ENCODE measurements at places on chromosomes 7 and 10.
A peak's percentile ranks its signal among the peaks of the same experiment; 100 is the strongest.

DNA sequence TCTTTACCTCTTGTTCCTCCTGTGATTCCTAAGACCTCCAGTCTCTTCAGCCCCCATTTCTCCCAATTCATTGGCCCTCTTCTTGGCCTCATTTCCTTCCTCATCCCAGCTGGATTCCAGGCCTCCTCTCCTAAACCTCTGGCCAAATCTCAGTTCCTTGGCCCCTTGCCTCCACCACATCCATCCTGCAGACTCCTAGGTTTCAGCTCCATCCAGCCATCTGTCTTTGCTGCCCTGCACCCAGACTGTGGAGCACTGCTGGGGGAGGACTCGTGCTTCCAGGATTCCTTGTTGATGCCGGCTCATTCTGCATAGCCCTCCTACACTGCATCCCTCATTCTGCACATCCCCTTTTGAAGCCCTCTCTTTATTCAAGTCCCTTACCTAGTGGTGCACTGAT lies 6.7 kb downstream of the PLAC9 start:
- no peak for DNase-seq

DNA sequence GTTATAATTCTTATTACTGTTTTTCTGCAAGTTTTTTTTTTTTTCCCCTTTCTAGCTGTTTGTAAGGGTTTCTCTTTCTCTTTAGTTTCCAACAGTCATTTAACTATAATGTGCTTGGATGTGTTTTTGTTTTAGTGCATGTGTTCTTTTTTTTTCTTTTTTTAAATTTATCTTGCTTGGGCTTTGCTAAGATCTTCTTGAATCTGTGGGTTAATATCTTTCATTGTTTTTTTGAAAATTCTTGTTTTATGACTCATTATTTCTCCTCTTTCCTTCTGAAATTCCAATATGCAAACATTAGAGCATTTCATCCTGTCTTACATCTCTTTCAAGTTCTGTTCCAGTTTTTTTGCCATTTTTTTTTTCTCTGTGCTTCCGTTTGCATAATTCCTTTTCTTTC lies 5.7 kb upstream of the HK1 start:
- DNase-seq: no peak

DNA sequence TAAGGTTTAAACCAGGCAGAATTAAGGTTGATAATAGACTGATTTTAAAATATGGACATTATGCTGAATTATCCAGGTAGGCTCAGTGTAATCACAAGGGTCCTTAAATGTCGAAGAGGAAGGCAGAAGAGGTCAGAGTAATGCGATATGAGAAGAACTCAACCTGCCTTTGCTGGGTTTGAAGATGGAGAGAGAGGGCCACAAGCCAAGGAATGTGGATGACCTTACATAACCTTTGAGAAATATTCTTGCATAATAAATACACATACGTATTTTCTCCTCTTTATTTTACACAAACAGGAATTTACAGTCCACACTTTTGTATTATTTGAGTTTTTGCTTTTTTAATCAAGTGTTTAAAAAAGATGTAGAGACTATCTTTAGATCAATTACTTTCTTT lies 88.5 kb downstream of the ST7 start:
- DNase-seq: no peak

GRCh38 chr10:77385315-77385714 lies 252.3 kb downstream of the KCNMA1 start:
- DNase-seq: no peak

DNA sequence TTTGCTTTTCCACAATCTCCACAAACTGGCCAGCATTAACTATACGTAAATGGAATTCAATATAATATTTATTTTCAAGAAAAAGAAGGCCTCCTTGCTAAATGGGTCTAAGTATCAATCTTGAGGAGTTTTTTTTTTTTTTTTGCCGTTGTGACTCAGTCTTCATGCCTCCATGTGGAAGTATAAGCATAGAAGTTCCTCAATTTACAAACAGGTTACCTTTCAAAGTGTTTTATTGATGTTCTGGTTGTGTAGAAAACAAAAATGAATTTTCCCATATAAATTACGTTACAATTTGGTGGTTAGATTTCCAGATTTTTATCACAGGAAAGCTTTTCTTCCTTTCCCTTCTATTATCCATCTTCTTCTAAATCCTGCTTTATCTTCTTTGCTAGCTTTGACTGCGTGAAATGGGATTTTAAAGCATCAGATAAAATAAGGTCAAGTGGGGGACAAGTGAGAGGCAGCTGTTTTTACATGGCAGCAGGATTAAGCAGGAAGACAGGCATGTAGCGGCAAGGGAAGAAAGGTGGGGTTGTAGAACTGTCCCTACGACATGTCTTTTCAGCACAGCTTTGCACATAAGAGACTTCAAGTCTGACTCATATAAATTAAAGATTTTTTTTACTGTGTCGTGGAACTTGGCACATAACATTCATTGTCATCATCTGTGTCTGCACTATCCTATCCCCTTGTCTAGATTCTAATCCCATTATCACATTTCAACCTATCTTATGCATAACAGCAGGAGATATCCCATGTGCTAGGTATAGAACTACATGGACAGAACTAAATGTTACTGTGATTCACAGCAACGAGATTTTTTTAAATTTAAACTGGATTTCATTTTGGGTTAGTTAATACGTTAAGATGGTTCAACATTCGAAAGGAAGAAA lies 135.3 kb upstream of the FAM3C start:
- no peak for DNase-seq

- DNase-seq: no peak
Measured at GRCh38 chr7:18873734-18874336, 243.6 kb downstream of the TWIST1 start.

DNA sequence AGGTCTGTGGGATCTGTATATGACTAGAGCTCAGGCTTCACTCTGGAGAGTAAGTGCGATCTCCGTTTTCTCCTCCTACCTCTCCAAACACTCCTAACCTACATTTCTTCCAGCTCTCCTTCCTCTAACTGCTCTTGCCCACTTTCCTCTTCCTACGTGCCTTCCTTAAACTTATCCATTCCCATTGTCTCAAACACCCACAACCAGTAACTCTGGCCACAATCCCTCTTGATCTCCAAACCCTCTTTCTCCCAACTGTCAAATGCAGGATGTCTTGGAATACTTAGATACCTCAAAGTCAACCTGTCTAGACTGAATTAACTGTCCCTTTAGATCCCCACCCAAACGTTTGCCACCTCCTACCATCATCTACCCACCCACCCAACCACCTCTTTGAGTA lies 213.7 kb upstream of the KMT2E start:
- DNase-seq: no peak

- DNase-seq: no peak
Measured at GRCh38 chr10:68099736-68100135, 9.6 kb upstream of the MYPN start.

DNA sequence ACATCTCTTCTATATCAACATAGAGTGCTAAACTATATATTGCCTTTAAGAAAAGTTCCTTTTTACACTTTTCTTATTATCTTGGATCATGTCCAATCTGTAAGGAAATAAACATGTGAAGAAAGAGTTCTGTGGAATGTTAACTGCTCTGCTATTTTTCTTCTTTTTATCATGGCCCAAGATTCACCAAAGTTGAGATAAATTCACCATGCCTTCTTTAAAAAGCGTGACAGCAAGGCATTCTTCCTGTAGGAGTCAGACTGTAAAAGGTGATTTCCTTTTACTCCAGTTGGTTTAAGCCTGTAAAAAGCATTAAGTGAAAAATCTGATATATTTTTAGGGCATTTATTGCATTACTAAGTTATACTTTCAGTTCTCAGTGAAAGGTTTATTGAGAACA lies 165.7 kb upstream of the FZD1 start:
- DNase-seq: no peak

DNA sequence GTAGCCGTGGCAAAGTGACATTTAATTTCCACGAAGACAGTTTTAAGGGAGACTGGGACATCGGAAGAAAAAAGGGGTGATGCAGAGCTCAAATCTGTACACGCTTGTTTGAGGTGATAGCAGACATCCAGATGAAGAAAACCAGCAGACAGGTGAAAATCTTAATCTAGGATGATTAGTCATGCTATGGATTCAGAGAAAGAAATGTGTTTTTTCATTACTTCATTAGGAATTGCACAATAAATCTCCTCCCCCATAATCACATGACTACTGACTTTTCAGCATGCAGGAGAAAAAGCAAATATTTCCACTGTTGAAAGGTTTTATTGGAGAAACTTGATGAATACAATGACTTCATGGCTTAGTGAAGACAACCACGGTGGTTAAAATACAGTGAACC lies 2.5 kb downstream of the NUDT5 start:
- DNase-seq: peak; percentile 52

GRCh38 chr7:143216686-143217085 lies 5.2 kb upstream of the TAS2R40 start:
- DNase-seq: peak; percentile 32

- no peak for DNase-seq
Measured at GRCh38 chr10:12685261-12686058, 316.1 kb downstream of the CCDC3 start.

- DNase-seq: no peak
Measured at GRCh38 chr7:12746211-12746610, 58.8 kb downstream of the ARL4A start.

DNA sequence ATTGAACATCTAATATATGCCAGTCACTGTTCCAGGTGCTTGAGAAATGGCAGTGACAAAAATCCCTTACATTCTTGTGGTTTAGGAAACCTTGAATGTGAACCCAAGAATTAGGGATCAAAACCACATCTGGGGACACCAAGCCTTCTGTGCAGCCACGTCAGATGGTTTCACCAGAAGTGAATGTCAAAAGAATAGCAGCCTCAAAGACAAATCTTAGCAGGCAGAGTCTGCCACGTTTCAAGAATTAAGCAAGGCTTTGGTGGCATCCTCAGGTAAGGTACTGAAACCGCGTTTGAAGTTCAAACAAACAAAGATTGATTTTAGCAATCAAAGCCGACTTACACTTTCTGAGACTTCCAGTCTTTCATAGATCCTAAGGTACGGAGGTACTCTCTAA lies 225.5 kb upstream of the GNAI1 start:
- no peak for DNase-seq

- no peak for DNase-seq
Measured at GRCh38 chr10:42990721-42991441, 86.0 kb upstream of the RET start.

GRCh38 chr10:101879456-101880231 lies 36.0 kb upstream of the KCNIP2 start:
- peak; percentile 31 for DNase-seq

DNA sequence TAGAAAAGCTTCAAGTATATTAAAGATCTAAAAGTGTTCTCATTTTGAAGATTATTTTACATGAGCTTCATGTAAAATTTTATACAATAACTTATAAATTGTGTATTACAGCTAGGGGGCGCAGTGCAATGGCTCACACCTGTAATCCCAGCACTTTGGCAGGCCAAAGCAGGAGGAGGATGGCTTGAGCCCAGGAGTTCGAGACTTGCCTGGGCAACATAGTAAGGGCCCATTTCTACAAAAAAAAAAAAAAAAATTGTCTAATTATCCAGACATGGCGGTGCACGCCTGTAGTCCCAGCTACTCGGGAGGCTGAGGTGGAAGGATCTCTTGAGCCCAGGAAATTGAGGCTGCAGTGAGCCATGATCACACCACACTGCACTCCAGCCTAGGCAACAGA lies 16.6 kb downstream of the ACBD5 start:
- peak; percentile 47 for DNase-seq

DNA sequence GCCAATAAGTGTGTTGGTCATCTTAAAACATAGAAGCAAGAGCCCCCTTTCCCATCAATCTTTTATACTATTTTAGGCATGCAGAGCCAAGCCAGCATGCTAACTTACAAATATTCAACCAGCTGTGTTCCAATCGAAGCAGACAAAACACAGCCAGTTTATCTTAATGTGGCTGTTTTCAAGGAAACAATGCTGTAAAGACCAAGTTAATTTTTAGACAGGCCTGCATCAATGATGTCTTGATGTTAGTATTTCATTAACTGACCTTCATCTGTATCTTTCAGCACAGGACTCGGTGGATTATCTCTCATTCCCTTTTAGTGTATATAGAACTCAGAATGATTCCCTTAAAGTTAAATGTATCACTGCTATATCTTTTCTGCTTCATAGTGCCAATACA lies 262.0 kb upstream of the ZWINT start:
- DNase-seq: no peak

GRCh38 chr7:98808751-98809460 lies 60.9 kb downstream of the TMEM130 start:
- DNase-seq: no peak

DNA sequence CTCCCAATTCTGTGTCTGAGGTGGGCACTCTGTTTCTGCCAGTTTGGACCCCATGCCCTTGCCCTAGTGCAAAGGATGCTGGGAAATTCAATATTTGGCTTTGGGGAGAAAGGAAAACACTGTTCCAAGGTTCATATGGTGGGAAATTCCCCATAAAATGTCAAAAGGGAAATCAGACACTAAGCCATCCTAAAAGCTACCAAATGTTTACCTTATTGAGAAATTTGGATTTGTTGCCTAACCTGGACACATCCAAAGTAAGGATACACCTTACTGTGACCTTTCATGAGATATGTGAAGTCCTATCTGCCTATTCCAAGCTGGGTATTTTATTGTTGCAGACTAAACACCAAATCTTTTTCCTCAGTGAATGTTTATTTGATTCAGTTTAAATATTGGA lies 109.1 kb downstream of the CYP26A1 start:
- no peak for DNase-seq

DNA sequence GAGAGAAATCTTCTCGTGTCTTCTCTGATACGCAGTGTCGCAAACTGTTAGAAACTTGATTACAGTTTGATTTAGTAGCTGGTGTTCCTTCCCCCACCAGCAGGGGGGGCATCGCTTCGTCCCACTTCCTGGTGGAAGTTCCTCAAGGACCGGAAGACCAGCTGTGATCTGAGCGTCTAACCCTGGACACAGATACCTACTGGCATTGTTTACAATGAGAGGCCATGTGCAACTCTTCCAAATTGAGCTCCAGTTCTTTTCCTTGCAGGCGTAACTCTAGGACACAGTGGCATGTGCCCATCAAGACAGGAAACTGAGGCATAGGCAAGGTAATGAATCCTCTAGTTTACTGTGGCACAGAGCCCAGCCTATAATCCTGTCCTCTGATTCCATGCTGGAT lies 219.0 kb downstream of the CCDC3 start:
- DNase-seq: peak; percentile 51

GRCh38 chr7:69426705-69427104 lies 171.6 kb upstream of the AUTS2 start:
- no peak for DNase-seq

DNA sequence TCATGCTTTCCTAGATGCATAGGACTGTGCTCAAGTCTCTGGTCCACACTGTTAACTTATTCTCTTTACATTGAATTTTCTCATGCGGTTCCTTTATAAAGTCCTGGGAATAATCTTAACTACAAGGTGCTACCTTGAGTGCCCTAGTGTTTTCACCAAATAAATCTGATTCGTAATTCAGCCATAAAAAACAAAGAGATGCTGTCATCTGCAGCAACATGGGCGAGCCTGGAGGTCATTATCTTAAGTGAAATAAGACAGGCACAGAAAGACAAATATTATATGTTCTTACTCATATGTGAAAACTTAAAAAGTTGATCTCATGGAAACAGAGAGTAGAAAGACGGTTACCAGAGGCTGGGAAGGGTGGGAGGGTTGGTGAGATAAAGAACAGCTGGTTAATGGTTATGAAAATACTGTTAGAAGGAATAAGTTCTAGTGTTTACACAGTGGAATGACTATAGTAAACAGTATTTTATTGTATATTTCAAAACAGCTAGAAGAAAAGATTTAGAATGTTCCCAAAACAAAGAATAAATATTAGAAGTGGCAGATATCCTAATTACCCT lies 38.3 kb downstream of the NT5C3A start:
- DNase-seq: no peak
